Activated T-cell treated with anti-CD3 and anti-CD28 coated beads for 24 hours (primary cell): ENCODE measurements at places on chromosomes 11 and 22.

GRCh38 chr11:60701469-60701818 is 2.0 kb downstream of the MS4A8 start:
- no peak for DNase-seq

DNA sequence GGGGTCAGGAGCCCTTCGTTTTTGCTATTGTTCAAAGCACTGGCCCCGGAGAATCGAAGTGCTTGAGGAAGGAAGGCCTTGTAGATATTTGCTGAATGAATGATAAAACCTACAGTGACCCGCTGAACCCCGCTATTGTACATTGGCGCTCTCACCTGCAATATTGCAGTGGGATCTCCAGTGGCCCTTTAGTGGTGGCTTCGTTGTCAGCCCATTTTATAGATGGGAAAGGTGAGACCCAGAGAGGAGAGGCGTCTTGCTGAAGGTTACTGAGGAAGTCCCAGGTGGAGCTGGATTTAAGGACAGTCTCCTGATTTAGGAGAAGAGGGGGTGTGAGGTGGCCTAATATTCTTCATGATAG is 1.2 kb downstream of the CDC42EP2 start:
- no peak for DNase-seq

DNA sequence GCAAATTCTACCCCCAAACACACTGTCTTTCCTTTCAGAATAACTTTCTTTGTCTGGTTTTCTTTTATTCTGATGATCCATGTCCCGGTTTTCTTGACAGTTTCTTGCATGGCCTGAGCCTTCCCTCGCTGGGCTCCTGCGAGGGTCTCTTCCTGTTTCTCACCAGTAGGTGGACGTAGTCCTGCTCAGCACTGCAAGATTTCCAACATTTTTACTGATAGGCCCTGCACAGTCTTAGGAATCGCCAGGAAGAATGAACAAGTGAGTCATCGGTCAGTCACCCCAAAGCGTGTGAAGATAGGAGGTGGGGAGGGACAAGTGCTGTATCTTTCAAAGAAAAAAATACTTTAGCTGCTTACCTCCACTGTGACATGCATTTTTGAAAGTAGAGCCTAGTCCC is 16.9 kb upstream of the KIRREL3 start:
- DNase-seq, result no peak

DNA sequence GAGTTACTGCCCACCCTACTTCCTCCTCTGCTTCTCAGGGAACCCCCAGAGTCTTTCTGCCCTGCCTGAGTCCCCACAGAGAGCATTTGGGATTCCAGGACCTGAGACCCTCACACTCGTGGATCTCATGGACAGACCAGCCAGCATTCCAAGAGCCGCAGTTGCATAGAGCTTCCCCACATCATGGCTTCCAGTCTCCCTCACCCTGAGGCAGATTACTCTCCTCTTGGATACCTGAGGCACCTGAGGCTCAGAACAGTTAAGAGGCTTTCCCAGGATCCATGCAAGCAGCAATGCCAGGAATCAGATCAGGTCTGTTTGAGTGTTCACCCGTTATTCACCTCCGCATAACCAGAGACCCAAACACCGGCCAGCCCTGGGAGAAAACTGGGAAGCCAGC is 102.2 kb downstream of the TRIM29 start:
- DNase-seq, result no peak

- DNase-seq, result no peak
Measured at GRCh38 chr11:35953081-35953760, 9.4 kb downstream of the LDLRAD3 start.
